ENCODE measurements at places on chromosomes 6 and 20.

DNA sequence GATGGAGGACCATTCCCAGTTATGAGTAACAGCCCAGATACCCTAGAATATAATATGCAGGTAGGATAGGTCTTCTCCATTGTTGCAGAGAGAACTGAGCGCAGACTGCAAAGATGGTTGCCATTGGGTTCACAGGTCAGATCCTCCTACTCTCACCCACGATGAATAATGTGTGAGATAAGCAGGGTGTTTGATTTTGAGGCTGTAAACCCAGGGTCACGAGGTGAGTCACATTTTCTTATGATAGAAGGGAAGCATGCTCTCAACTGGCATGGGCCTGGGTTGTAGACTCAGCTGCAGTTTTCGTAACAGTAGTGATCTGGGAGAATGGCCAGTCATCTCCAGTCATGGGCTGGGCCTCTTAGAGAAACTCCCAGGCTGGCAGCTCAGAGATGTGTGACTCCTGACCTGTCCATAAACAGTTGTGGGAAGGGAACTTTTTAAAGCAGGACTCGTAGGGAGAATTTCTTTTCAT, 74.2 kb downstream of the CD164 start:
- no peak for DNase-seq

DNA sequence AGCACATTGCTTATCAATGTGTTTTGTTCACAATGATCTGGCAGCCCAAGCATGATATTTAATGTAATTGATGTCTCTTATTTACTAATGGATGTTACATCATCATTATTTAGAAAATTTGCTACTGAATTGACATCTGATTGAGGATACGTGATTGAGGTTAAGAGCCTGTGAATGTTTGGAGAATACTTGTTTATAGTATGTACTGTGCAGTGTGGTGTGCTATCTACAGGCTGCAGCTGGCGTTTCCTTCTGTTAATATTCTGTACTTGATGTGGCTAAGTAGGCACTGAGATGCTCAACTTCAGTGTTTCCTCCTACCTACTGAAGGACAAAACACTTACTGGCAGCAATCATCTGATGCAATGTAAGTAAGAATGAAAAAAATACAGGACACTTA, 709.6 kb upstream of the FLRT3 start:
- no peak for DNase-seq

- DNase-seq, result no peak
Measured at GRCh38 chr6:132087391-132087790, 136.2 kb upstream of the CCN2 start.

DNA sequence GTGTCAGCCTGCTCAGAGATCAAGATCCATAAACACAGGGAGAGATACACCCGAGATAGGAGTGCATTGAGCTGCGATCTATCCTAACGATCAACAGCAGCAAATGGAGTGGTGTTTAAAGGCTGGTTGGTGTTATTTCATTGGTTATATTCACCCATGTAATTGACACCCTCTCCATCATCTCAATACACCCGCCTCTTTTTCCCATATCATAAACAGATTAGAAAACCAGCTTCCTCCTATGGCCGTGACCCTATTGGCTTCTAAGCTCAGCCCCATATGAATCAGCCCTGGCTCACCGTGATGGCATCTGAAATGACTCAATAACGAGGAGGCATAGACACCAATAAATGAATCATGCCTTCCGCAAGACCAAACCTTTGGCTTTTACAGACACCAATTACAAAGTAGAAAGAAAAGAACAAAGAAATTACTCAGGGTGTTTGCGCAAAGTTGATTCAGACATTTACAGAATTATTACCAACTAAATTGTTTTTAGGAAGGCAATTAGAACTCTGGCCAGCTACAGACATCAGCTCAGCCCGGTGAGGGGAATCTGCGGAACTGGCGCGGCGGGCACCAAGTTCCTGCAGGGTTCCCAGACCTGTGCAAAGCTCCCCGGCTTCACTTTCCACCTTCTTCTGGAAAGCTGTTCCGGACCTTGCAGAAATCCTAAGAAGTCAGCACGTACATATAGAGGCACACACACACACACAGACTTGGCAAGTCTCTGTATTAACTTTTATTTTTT, 11.5 kb downstream of the PMEPA1 start:
- no peak for DNase-seq

DNA sequence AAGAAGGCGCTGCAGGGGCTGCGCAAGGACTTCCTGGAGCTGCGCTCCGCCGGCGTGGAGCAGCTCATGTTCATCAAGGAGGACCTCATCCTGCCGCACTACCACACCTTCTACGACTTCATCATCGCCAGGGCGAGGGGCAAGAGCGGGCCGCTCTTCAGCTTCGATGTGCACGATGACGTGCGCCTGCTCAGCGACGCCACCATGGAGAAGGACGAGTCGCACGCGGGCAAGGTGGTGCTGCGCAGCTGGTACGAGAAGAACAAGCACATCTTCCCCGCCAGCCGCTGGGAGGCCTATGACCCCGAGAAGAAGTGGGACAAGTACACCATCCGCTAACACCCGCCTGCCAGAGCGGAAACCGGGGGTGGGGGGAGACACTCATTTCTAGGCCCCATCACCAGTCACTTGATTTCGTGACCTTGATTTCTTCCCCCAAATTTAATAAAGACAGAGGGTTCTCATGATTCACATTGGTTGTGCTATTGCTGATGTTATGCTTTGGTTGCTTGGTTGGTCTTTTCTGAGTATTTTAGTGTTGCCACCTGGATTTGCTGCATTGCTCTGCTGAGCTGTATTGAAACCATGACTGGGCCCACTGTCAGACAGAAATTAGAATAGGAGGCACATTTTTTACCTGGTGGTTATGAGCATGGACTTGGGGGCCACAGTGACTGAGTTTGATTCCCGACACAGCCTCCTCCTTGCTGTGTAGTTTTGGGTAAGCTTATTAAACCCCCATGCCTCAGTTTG, 1.5 kb downstream of the FAM50B start:
- DNase-seq, result no peak

DNA sequence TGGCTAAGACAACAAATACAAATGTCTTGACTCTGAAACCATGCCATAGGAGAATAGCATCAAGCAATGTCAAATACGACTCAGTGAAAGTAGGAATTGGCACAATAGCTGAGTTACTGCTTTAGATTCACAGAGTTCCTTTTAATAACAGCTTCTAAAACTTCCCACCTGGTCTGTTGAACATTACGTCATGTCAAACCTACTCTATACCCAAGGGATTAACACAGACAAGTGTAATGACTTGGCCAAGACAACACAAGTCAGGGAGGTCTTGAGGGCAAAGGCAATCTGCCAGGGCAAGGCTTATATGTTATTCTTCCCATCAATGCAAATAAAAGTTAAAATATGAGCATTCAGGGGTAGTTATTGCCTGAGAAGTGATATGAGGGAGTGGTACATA, 265.1 kb upstream of the PRDM1 start:
- no peak for DNase-seq

DNA sequence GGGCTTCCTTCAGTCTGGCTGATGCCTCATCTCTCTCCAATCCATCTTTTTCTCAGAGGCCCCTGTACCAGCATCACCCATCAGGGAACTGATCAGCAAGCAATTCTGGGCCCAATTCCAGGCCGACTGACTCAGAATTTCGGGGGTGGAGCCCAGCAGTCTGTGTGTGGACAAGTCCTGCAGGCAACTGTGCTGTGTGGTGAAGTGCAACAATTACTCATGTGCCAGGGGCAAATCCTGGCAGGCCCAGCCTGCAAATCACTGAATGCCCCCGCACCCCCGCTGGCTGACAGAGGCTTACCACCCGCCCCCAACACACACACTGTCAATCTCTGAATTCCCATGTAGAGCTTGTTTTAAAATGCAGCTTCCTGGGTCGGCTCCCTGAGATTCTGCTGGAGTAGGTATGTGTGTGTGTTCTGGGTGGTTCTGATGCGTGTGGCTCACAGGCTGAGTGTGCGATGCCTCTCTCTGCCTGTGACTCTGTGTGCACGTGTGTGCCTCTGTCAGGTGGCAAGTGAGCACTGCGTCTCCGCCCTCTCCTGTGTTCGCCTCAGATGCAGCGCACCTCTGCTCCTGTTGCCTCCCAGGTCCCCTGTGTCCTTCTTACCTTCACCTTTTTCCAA, 45.4 kb downstream of the SSR1 start:
- no peak for DNase-seq

DNA sequence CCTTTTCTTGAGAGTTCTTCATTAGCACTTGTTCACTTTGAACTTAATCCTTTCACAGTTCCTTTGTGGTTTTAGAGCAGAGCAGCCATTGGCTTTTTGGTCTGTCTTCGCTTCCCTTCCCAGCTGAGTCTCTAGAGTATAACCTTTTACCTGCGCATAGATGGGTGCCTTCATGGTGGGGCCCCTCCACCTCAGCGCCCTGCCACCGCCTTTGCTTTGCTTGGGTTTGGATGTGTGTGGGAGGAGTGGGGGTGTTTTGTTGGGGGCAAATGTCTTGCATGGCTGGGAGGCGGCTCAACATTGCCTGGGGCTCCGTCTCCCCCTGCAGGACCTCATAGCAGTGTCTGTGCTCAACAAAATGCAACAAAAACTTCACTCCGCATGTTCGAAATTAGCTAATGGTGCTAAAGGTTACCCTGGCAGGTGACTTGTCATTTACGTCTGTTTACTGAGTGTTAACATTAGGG, 11.9 kb downstream of the PYGB start:
- DNase-seq, result no peak

- DNase-seq, result no peak
Measured at GRCh38 chr20:46599227-46599987, 49.0 kb upstream of the OCSTAMP start.

DNA sequence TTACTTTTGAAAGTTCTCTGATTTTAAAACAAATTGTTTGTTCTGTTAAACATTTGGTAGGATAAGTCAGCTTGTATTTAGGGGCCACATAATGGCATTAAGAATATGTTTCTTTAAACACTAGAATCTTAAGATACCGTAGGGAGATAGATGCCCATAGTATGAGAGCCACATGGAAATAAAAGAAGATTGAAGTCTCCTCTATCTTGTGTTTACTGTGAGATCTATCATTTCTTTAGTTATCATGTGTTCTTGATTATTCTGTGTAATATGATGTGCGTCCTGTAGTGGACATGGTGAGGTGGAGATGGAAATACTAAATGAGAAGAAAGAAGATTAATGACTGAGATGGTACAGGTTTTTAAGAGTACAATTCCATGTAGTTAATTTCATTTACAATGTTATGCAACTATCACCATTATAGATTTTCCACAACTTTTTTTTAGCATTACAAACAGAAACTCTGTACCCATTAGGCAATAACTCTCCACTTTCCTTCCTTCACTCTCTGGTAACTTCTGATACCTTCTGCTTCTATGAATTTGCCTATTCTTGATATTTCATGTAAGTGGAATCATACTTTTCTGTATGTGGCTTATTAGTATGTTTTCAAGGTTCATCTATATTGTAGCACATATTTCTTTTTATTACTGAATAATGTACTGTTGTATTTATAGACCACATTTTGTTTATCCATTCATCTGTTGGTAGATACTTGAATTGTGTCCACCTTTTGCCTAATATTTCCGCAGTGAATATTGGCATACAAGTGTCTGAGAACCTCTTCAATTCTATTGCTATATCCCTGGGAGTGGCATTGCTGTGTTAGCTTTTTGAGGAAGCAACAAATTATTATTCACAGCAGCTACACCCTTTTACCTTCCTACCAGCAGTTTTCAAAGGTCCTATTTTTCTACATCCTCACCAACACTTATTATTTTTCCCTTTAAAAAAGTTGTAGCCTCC, 11.5 kb downstream of the RNF146 start:
- no peak for DNase-seq

Data from stimulated activated CD4-positive, alpha-beta T cell treated with anti-CD3 and anti-CD28 coated beads, Interleukin-1b, Interleukin-23, amount 100 ng/mL, for 1 hour (primary cell).